ENCODE measurements at places on chromosomes 5 and 9.

- DNase-seq, result no peak
Measured at GRCh38 chr5:78908173-78909061, 76.7 kb downstream of the ARSB start.

DNA sequence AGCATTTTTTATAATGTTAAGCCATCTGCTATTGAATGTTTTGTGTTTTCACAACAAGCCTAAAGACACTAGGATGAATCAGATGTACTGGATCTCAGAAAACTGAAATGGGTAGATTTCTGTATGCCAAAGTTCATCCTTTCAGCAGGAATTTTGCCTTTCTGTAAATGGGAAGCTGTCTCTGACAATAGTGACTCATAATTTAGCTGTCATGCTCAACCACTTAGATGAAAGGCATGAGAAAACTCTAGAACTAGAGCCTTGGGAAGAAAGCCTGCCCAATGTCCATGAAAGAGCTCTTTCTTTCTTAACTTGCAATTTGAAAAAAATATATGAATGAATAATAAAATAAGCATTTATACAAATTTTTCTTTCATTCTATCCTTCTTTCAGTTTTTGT is 616.0 kb upstream of the EDIL3 start:
- DNase-seq, result no peak

- no peak for DNase-seq
Measured at GRCh38 chr5:77066184-77066583, 20.9 kb downstream of the ZBED3 start.

GRCh38 chr5:16842896-16843295 is 93.2 kb downstream of the MYO10 start:
- DNase-seq, result no peak

- no peak for DNase-seq
Measured at GRCh38 chr5:5270958-5271785, 131.0 kb downstream of the ADAMTS16 start.

DNA sequence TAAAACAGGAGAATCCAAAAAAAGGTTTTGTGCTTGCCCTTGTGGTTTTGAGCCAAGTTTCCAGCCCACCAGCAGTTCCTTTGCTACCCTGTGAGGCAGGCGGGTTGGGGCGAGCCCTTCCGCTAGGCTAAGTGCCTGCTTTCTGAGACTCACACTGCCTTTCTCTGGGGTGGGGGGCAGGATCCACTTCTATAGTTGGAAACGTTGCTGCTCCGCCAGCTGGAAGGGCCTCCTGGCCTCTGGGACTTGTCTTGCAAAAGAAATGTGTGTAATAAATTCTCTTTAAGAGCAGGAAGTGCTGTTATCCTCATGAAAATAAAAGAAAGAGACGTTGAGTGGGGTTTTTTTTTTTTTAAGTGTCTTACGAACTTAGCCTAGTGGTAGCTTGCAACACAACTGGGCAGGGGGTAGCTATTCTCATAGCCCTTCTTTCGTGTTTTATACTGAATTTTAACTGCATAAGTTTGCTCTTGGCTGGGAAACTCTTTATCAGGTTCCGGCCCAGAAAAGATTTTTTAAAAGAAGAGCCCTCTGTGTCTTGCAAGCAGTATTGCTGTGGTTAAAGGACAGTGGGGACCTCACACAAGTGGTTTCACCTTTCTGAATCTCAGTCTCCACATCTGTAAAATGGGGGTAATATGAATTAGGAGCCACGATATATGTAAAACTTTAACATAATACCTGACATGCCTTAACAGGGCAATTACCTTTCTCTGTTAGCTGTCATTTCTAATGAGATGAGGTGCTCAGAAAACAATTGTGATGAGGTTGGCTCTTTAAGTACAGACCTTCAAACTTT is 19.8 kb downstream of the JADE2 start:
- no peak for DNase-seq

GRCh38 chr5:10091701-10092100 is 158.0 kb downstream of the ATPSCKMT start:
- no peak for DNase-seq

DNA sequence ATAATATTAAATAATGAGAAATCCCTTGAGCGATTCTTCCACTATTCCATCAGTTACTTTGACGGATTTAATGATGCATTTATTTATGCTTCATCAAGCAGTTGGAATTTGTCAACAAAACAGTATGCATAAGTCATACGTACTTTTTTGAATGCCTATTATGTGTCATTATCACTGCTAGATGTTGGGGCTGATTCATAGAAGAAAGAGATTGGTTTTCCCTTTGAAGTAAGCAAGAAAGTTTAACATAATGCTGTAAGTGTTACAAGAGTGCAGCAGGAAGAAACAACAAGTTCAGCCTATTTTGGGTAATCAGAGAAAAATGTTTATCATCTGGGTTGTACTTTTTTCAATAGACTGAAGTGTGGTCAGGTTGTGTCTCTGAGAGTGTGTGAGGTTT is 121.2 kb upstream of the RANBP3L start:
- DNase-seq, result no peak

- no peak for DNase-seq
Measured at GRCh38 chr9:78234810-78235209, 1.1 kb upstream of the CEP78 start.

DNA sequence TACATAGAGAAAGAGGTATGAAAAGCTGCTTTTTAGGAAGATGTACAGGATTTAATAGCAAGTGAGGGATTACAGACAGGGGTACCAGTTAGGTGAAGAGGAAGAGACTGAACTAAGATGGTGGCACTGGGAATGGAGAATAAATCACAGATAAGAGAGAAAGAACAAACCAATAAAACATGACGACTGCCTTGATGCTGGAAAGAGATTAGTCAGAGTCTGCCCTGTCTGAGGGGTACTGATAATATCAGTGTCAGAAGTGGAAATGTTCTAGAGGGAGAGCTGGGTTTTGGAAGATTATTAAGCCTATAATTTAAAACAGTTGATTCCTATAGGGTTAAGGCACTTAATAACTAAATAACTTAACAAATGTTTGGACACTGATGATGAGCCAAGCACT is 77.7 kb downstream of the NR2F1 start:
- DNase-seq, result no peak

DNA sequence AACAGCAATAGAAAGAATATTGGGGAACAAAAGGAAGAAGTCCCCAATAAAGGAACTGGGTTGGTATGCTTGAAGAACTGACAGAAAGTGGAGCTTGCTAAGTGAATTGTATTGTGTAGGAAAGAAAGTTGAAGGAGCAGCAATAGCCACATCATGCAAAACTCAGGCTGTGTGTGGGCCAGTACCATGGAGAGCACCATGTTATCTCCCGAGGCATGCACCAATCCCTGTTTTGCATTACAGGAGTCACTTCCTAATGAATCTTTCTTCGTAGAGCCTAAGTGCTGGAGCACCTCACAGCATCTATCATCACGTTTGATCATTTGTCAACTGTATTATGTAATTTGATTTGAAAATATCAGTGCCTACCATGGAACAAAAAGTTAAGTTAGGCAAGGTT is 137.7 kb upstream of the NMUR2 start:
- no peak for DNase-seq

- DNase-seq, result no peak
Measured at GRCh38 chr5:1777281-1778137, 22.1 kb downstream of the MRPL36 start.

GRCh38 chr5:130425424-130425823 is 521.2 kb downstream of the CHSY3 start:
- DNase-seq, result no peak

DNA sequence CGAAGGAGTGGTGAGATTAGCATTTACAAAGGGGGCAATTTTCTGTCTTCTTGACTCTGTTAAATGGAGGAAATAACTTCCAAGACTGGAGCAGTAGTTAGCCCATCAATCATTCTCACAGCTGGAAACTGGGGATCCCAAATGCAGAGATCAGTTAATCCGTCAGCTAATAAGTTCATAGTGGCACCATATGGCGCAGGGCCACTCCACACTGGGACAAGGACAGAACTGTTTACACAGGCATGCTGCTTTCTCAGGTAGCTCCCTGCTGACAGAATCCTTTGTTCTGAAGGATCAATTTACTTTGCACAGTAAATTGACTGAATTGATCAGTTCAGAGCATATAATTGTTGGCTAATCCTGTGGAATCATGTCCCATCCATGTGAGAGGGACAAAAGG is 395.7 kb downstream of the TMEM161B start:
- no peak for DNase-seq

DNA sequence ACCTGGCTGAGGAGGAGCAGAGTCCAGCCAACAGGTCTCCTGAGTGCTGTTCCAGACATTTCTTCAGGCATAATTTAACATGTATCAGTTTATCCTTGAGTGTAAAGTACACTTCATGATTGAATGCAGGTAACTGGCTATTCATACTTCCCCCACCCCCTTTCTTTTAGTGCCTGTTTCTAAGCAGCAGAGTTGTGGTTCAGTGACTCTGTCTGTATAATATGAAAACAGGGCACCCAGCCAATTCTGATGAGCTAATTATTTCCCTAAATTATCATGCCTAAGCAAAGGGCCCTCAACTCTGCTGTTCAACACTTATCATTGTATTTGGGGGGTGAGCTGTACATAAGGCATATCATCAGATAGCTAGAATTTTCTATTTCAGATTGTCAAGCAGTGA is 51.9 kb upstream of the ZSWIM6 start:
- no peak for DNase-seq

- no peak for DNase-seq
Measured at GRCh38 chr9:36492865-36493264, 79.8 kb upstream of the MELK start.

DNA sequence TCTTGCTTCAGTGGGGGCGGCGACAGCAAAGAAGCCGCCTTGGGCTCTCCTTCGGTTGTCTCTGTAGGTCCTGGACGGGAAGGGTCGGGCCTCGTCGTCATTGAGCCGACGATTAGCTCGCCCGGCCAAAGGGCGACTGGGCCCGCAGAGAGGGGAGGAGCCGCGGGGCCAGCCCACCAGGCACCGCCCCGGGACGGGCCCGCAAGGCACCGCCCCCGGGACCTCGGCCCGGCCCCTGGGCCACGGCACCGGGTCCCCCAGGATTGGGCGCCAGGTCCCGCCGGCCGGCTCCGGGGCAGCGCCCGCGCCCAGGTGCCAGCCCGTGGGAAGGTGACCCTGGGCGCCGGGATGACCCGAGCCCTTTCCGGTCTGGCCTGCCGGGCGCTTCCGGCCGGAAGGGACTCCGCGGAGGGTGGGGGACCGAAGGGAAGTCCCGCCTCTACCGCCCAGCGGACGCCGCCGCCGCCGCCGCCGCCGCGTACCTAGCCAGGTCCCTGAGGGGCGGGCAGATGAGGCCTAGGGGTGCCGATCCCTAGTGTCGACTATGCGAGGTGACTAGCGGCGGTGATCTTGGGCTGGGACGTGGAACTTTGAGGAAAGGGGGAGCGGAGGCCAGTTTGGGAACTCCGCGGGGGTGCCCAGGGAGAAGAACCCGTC is at the start of the genes GBA2 and RGP1:
Gene GBA2, minus strand, starts transcription at position 371 of the 657 bp plus-strand sequence. CDS start 524 bp downstream, outside the sequence.
Gene RGP1, plus strand, starts transcription at position 430 of the 657 bp plus-strand sequence. CDS start 469 bp downstream, outside the sequence.
- DNase-seq, result peak; percentile 81

DNA sequence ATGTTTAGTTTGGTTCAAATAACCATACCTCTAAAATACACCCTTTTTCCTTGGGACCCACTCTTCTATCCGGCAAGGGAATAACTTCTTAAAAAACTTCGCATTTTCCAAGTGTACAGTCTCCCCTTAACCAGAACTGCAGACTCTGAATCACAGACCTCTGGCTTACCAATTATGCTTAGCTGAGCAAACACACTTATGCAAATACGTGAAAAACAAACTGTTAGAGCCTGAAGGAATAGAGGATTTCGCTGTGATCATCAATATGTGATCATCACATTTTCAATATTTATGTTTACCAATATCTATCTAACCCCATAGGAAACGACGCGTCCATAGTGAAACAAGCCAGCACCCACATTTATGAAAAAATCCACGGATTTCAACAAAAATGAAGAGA is 1.3 kb downstream of the LPAR1 start:
- DNase-seq, result no peak

DNA sequence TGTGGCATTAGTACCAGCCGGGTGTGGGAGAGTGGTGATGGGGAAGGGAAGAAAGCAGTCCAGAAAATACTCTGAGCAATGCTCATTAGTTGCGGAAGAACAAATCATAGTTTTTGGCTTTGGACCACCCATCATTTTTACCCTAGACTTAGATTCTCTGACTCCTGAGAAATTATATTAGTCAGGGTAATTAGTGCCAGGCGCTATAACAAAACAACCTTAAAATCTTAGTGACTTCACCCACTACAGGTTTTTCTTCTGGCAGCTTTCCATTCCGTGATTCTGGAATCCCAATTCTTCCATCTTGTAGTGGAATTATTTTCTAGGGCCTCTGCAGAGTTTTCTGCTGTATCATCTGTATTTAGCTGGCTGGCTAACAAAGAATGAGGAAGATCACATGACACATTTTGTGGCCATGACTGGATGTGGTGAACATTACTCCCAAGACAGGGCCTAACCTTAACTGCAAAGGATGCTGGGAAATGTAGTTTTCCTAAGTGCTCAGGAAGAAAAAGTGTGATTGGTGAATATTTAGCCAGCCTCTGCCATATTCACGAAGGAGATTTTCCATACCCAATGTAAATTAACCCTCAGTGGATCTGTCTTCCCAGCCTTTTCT is 373.0 kb upstream of the MEF2C start:
- DNase-seq, result peak; percentile 41

DNA sequence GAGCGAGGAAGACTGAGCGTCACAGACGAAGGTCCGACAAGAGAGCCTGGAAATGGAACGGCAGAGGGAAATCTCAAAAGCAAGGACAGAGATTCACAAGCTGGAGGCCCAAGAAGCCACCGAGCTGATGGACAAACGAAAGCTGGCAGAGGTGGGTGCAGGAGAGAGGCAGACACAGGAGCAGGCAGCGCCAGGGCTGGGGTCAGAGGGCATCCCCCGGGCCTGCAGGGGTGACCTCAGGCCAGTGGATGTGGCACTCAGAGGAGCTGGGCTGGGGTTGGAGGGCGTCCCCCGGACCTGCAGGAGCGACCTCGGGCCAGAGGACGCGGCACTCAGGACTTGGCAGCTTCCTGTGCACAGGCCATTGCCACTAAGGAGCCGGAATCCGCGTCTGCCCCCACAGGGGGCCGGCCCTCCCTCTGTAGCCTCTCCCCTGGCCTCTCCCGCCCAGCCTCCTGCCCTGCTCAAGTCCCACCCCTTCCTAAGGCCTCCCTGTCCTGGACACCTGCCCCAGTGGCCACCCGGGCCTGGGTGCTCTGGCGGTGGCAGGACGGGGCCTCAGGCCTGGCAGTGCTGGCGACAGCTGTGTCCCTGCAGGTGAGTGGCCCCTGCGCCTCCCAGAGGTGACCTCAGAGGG is 40.4 kb downstream of the EXD3 start:
- no peak for DNase-seq

DNA sequence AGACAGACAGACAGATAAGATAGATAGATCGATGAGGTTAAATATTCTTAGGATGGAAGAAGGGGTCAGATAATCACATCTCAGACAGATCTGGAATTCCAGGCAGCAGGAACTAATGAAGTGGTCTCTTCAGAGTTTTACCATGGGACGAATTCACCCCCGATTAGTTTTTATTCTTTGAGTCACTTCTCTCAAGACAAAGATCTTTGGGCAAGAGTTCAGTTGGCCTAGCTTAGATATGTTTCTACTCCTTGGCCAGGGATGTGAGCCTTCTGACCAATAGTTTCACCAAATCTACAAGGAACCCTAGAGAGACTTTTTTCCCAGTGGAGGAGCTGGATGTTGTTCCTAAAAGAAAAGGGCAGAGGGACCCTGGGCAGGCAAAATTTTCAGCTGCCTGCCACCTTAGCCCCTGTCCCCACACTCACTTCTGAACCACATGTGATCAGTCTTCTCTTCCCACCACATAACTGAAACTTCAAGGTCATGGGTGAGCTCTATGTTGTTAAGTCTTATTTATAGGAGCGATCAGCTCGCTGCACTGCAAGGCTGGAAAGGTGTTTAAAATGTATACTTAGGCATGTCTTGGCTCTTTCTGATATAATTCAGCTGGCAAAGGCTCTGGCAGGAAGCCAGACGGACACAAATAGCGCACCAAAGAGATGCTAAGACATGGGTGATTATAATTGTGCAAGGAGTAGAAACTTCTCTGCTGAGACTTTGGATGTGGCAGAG is 132.9 kb downstream of the PALM2AKAP2 start:
- DNase-seq, result peak; percentile 64

Data from MM.1S (cell line).